ENCODE measurements at places on chromosomes 6 and 20.
A peak's percentile ranks its signal among the peaks of the same experiment; 100 is the strongest.

- DNase-seq: no peak
Measured at GRCh38 chr20:60816901-60817300, 435.2 kb upstream of the CDH4 start.

DNA sequence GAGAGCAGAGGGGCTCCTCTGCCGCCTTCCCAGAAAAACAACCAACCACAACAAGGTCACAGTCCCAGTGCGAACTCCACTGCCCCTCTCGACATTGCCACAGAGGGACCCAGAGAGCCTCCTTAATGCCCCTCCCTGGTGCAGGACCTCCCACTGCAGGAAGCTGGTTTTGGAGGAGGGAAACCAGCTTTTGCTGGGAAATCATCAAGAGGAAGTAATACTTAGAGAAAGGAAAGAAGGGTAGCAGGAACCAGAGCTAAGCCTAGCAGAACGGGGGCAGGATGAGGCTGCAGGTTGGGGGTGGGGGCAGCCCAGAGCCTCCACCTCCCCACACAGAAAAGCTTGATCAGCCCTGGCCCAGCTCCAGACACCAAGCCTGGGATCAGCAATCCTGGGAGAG lies 37.7 kb upstream of the SIRPA start:
- DNase-seq: no peak

DNA sequence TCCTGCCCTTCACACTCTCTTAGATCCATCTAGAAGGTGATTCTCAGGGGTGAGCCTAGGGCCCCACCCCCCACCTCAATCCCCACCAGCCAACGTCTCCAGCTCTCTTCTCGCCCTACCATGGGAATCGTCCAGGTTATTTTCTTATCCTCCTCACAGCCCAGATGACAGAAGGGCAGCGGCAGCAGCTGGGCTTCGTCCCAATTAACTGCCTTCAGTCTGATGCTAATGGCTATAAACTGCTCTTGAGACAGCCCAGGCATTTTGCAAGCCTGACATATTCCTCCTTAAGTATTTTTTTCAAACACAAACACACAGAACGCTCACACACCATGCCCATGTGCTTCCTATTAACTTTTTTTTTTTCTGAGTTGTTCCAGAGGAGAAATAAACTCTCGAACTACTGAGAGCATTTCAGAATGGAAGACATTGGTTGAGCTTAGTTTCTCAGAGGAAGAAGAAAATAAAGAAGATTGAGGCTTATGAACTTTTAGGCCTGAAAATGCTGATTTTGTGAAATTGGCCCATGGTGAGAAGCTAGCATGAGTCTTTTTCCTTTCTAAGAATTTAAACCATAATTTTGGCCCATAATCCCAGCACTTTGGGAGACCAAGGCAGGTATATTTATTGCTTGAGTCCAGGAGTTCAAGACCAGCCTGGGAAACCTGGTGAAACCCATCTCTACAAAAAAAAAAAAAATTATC lies 124.6 kb downstream of the EYA2 start:
- peak; percentile 75 for DNase-seq

DNA sequence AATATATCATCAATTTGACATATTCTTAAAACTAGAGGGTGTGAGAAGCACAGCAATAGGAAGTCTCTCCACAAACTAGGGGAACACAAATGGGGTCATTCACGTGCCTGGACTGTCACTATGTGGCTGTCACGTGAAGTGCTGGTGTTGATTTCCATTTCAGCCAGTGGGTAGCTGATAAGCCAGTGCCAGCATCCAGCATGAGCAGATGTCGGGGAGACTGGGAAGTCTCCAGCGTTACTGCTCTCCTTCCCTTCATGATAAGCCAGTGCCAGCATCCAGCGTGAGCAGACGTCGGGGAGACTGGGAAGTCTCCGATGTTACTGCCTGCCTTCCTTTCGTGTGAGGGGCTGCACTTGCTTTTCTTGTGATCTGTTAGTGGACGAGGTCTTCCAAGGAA lies 5.6 kb upstream of the SLC17A9 start:
- no peak for DNase-seq

DNA sequence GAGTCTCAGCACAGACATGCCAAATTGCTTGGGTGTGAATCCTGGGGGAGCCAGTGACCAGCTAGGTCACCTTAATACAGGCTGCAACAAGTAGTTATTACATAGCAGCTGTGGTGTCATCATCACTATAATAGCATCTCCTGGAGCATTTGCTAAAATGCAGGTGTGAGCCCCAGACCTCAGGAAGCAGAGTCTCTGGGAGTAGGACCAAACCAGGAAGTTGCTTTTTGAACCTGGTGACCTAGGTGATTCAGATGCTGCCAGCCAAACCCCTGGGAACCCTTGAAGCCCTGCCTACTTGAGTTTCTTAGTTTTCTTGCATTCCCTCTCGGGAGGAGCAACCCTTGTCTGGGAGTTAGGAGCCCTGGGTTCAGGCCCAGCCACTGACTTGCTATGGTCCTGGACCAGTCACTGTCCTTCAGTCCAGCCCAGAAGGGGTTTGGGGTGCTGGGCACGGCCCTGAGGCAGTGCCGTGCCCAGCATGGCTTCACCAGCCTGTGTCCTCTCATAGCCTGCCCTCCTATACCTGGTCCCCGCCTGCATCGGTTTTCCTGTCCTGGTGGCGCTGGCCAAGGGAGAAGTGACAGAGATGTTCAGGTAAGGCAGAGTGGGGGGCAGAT lies 39.3 kb upstream of the ID1 start:
- DNase-seq: no peak

DNA sequence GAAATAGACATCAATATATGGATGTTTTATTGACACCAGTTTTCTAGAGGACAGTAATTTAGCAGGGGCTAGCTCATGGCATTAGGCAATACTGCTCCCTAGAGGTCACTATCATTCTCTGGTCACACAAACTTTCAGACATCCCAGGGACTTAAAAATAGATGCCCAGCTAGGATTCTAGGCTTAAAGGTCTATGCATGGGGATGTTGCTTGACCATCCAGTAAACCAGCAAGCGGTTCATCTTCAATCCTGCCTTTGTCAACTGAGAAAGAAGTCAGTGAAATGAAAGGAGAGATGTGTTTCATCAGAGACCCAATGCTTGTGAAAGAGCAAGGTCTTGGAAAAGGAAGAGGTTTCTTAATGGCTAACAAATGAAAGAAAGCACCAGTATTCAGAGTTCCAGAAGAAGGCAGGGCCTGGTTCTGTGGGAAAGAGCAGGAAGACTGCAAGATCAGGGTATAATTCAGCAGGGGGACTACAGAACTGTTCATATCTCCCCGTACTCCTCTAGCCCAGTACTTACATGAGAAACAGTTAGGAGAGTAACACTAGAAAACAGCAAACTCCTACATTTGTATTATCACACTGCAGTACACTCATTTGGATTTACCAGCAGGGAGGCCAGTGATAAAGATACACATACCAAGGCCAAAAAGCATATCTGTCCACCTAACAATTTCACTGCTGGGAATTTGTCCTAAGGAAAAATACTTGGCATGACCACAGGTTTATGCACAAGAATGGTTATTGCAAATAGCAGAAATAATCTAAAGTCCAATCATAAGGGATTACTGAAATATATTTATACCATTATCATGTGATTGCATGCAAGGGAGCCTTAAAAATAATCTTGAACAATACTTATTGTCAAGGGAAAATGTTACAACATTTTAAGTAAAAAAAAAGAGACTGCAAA lies 151.4 kb upstream of the LAMA2 start:
- peak; percentile 60 for DNase-seq

DNA sequence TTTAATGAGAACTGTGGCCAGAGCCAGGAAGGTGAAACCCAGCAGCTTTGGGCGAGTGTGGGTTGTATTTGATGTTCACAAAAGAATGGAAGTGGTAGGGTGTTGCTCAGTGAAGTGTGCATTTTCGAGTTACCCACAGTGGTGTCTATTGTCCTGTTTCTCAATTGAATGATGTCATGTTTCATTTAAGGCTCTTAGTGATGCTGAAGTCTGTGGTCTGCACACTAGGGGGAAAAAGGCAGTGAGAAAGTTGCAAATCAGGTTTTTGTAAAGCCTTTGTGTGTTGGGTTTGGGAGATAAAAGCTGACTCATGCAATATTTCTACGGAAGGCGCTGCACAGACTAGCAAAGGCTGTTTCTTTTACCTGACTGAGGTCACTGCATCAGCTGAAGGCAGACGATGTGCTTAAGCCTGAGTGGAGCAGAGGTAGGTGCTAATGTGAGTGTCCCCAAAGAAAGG lies 121.1 kb downstream of the PLEKHG1 start:
- no peak for DNase-seq

DNA sequence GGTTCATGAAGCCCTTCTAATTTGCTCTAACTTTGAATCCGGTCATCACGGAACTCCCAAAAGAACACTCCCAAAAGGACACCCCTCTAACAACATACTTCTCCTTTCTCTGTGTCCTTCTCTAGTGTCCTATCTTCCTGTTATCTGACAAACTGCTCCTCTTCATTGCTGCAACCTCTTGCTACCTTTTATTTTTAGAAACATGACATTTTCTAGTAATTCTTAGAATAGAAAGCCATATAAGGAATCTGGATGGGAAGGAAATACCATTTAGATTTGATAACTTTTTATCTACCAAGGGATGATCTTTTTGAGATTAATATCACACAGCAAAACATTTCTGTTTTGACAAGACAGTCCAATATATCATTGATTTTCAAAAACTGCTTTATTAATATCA lies 63.1 kb downstream of the COL12A1 start:
- DNase-seq: no peak

- DNase-seq: no peak
Measured at GRCh38 chr6:136035378-136036070, 184.0 kb downstream of the PDE7B start.

DNA sequence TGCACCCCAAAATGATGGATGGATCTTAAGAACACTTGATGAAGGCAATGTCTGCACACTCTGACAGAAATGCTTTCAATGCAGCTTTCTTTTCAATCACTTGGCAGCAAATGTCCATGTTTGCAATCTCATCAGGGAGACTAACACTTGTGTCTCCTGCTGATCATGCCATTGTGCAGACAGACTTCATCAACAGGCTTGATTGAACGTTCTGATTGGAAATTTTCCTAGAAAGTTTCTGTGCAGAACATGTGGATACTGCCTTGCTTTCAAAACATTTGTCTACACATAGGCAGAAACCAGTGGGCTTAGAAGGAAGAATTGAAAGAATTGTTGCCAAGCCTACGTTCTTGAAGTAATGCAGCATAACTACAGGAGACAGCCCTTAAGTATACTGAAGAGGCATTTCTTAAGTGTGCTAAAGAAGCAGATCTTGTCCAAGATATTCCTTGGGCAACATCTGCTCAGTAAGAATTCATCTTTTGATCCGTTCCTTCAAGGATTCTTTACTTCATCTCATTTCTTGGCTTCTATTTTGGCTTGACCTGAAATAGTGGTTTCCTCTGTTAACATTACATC lies 120.4 kb upstream of the PLCB4 start:
- DNase-seq: no peak

DNA sequence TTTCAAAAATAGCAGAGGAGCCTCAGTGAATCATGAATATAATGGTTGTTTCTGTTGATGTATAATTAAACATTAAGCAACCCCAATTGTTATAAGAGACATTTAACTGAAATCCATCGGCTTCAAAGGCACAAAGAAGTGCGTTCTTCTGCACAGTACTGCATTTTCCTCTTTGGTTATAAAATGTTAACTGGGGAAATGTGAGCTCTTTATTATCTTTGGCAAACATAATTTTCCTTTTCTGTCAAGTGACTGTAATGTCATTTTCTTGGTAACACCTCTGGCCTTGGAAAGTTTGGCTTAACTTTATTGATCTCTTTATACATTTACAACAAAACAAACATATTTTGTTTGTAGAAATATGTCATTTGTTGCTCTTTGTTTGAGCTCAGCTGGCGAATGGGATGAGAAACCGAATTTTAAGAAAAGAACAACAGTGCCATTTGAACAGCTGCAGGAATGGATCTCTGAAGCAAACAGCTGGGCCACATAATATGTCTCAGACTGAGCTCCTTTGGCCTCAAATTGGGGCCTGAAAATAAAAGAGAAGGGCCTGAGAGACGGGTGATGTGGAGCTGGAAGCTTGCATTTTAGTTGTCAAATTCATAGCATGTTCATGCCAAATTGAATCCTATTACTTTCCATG lies 427.0 kb upstream of the SPTLC3 start:
- no peak for DNase-seq

DNA sequence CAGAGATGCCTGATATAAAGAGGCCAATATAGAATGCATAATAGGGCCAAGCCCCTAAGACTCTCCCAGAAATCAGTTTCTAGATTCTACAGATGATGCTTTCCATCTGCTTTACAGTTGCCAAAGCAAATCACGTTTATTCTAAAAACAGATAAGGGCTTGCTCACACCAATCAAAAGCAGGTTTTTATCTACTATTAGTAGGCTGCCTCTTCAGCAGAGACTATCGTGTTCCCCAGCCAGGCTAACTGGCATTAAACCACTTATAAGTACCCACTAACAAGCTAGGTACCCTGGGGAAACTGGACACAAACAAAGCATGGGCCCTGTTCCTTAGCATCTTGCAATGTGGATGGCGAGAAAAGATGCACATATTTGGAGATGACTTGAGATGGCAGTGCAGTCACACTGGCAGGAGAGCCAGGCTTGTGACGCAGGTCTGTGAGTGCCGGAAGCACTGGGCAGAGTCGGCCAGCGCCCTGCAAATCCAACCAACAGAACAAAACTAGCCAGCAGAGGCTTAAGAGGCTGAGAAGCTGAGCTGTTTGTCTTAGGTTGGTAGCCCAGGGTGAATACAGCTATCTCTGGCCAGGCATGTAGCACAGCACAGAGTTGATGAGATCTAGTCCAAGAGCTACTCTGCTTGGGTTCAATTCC lies 73.4 kb downstream of the GFOD1 start:
- DNase-seq: no peak

GRCh38 chr6:43772681-43773049 lies 2.7 kb downstream of the VEGFA start:
- DNase-seq: no peak

- no peak for DNase-seq
Measured at GRCh38 chr6:157216570-157216969, 106.7 kb downstream of the TMEM242 start.

DNA sequence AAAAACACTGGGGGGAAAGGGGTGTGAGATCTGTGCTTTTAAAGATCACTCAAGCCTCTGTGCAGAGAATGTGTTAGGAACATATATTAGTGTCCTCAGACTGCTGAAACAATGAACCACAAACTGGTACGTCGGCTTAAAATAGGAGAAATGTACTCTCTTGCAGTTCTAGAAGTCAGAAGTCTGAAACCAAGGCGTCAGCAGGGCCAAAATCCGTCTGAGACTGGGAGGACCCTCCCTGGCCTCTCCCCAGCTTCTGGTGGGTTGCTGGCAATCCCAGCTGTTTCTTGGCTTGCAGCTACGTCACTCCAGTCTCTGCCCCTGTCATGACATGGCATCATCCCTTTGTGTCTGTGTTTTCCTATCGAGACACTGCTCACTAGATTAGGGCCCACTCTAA lies 3.9 kb downstream of the CDH26 start:
- no peak for DNase-seq

Data from AG08395 (cell line).